ENCODE measurements at places on chromosomes 6 and 20.

DNA sequence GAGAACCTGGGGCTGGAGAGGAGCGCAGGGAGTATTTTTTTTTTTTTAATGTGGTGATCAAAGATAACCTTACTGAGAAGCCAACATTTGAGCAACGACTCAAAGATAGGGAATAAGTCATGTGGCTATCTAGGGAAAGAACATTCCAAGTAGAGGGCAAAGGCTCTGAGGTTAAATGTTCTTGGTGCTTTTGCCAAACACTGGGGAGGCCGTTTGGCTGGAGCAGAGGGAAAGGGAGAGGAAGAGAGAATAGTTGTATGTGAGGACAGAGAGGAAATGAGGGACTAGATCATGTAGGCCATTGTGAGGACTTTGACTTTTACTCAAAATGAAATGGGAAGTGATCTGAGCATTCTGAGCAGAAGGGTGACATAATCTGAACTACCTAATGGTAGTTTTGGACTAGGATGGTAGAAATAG lies 27.8 kb downstream of the ACSS2 start:
- DNase-seq: no peak

- no peak for DNase-seq
These were observed at the start of gene TAGAP for GRCh38 chr6:159044899-159045727. Gene TAGAP (minus strand): TSS chr6:159044991. CDS start chr6:159044146, 845 bp downstream.

- no peak for DNase-seq
These were observed 27.2 kb downstream of the PNPLA1 start for GRCh38 chr6:36297051-36297450.

- DNase-seq: peak; percentile 83
These were observed 55.2 kb upstream of the RREB1 start for GRCh38 chr6:7052443-7053011.

- DNase-seq: no peak
These were observed 30.8 kb downstream of the BPIFB1 start for GRCh38 chr20:33313686-33314314.

GRCh38 chr20:63402860-63403220 lies 41.7 kb upstream of the CHRNA4 start:
- no peak for DNase-seq

GRCh38 chr6:41013466-41014153 lies 25.4 kb downstream of the UNC5CL start:
- no peak for DNase-seq

DNA sequence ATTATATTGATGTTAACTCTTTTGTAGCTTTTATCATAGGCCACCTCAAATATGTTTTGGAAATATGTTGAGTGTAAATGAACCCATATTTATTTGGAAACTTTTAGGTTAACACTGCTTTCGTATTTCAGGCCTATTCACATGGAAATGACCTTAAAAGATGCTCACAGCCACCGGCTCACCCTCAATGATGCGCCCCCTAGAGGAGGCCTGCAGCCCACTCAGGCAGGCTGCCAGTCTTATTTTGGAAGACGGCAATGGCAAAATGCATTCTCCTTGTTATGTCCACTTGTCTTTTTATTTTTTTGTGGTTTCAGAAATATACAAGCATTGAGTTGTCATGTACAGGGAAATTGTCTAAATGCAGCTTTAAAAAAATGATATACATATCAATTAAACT lies 869.7 kb downstream of the PHF3 start:
- no peak for DNase-seq

GRCh38 chr20:50283922-50284810 lies 93.5 kb downstream of the CEBPB start:
- DNase-seq: peak; percentile 53

GRCh38 chr20:49987868-49988690 lies 5.3 kb downstream of the SNAI1 start:
- no peak for DNase-seq

DNA sequence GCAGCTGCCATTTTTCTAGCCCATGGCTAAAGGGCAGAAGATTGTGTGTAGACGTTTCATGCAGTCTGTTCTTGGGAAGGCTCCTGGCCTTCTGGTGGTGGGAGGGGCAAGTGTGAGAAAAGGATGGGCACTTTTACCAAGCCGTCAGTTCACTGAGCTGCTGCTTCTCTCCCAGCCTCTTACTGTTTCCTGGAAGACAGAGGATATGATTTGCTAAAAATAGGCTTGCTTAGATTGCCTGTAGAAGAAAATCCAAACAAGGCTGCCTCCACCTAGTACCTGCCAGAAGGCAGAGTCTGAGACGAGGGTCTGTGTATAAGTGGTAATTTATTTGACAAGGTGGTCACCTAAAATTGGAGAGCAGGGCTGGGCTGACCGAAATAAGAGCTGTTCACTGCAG lies 7.5 kb downstream of the KIZ start:
- DNase-seq: no peak

- peak; percentile 60 for DNase-seq
These were observed 662 bp upstream of the SLC9A8 start for GRCh38 chr20:49811825-49812506.

- no peak for DNase-seq
These were observed 3.6 kb downstream of the TAGAP start for GRCh38 chr6:159041181-159041580.

GRCh38 chr6:2111162-2111677 lies 134.2 kb downstream of the GMDS start:
- peak; percentile 68 for DNase-seq

Measured in fibroblast of skin of right quadriceps (primary cell).